T-helper 1 cell treated with Interleukin-12 subunit alpha and Interleukin-12 subunit beta and Interleukin-4 antibody, amounts not matched to agents 30 ng/mL and 1 ng/mL, for 36 hours (primary cell): ENCODE measurements at places on chromosomes 5 and 9. TPM values are rescaled to one million over a fixed set of nuclear protein-coding genes. Genes with fewer than 3 reads are reported as not detected.

CAPSL gene
- total RNA-seq = not detected in 2 replicates

MLANA gene
- total RNA-seq = not detected in 2 replicates

ENG gene
- 20.6 and 24.1 TPM in 2 replicates for total RNA-seq

GPR150 gene
- total RNA-seq = 0.22 and 0.54 TPM in 2 replicates

KLHL9 gene
- total RNA-seq = 15.4 and 16.6 TPM in 2 replicates
